ENCODE measurements at places on chromosomes 16 and 17. TPM values are rescaled to one million over a fixed set of nuclear protein-coding genes. Genes with fewer than 3 reads are reported as not detected.

MYL4 gene
- 2.8 TPM for total RNA-seq

PER1 gene
- 203 TPM for total RNA-seq

PIK3R6 gene
- 2.1 TPM for total RNA-seq

SOCS1 gene
- 7.5 TPM for total RNA-seq

TP53TG3F gene
- total RNA-seq: not detected

GAS7 gene
- total RNA-seq: 70.6 TPM

DHRS7C gene
- total RNA-seq: not detected

FOXO3B gene
- total RNA-seq: 2.3 TPM

AXIN2 gene
- 21.2 TPM for total RNA-seq

CDH15 gene
- not detected for total RNA-seq

SLC16A13 gene
- 1.6 TPM for total RNA-seq

HYDIN gene
- total RNA-seq: 3.5 TPM

MT3 gene
- not detected for total RNA-seq

TEKT5 gene
- total RNA-seq: 0.14 TPM

CNGB1 gene
- total RNA-seq: not detected

CACNA1H gene
- total RNA-seq: 67.3 TPM

SEPTIN1 gene
- 3.0 TPM for total RNA-seq

SEPTIN12 gene
- total RNA-seq: not detected

TBX6 gene
- total RNA-seq: 0.46 TPM

KRTAP3-2 gene
- total RNA-seq: not detected

COTL1 gene
- 66.0 TPM for total RNA-seq

HOXB2 gene
- 18.9 TPM for total RNA-seq
